Stimulated activated CD8-positive, alpha-beta memory T cell treated with anti-CD3 and anti-CD28 coated beads, Interleukin-15, amount 100 ng/mL, for 4 hours (primary cell): ENCODE measurements at places on chromosomes 11 and 22.

DNA sequence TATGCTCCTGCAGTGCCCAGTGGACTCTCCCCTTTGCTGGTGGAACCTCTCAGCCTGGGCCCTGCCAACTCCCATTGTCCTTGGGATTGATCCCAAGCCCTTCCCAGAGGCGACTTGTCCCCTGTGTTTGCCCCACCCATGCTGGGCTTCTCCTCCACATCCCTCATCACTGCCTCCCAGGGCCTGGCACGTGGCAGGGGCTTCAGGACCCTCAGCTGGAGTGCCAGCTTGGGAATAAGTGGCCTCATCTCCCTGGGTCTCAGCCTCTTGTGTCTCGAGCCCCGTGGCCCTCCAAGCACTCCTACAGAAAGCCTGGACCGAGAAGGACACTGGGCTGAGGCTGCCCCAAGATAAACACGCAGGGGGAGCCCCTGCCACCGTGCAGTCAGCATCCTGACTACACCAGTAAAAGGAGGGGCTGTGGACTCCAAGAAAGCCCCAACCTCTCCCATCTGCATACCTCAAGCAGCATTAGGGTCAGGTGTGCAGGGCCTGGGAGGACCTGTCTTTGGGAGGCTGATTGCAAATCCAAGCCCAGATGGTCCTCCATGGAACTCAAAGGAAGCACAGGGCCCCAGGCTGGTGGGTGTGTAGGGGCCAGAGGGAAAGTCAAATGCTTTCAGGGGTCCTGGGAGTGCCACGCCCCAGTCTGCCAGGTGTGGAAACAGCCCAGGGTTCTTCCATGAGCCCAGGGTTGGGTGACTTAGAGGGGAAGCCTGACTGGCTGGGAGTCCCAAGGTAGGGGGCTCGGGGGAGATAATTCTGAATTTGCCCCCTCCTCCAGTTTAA is 9.5 kb upstream of the GNAZ start:
- no peak for DNase-seq

- DNase-seq = no peak
Measured at GRCh38 chr22:43181321-43182076, 5.4 kb downstream of the TTLL12 start.

- no peak for DNase-seq
Measured at GRCh38 chr22:46450931-46451561, 86.4 kb downstream of the CELSR1 start.

GRCh38 chr11:96187822-96188221 is 155.2 kb downstream of the MAML2 start:
- DNase-seq = no peak

GRCh38 chr11:124110201-124110600 is 5.0 kb upstream of the VWA5A start:
- DNase-seq = no peak

DNA sequence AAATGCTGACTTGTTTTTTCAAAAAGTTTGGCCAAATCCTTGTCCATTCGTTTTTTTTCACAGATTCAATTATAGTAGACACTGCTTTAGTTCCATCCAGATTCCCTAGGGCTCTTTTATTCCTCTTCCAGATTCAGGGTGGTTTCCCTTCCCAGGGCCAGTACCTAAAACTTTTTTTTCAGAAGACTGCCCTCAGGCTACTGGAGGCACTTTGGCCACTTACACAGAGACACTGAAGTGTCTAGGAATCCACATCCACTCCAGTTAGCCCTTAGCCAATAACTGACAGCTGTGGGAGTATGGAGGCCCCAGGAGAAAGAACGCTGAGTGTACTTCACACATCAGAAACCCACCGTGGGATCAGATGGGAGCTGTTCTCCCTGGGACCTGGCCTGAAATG is 77.3 kb downstream of the CCDC34 start:
- DNase-seq = no peak

- no peak for DNase-seq
Measured at GRCh38 chr11:12691473-12691872, 17.3 kb downstream of the TEAD1 start.

DNA sequence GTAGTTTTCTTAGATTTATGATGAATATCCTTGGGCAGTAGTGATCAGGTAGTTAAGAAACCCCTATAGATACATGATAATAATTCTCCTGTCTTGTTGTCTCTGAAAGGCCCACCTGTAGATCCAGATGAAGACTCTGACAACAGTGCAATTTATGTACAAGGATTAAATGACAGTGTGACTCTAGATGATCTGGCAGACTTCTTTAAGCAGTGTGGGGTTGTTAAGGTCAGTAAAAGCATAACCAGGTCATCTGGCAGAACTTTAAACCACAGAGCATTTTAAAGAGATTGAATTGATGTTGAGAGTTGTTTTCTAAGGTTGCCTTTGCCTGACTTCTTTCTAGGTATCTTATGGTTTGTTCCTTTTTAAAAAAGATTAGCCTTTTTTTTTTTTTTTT is 14.1 kb upstream of the GAS2L1 start:
- no peak for DNase-seq

GRCh38 chr22:17699696-17700340 is 61.3 kb downstream of the BCL2L13 start:
- DNase-seq = no peak
